ENCODE measurements at places on chromosomes 13 and 19. TPM values are rescaled to one million over a fixed set of nuclear protein-coding genes. Genes with fewer than 3 reads are reported as not detected.

DNA sequence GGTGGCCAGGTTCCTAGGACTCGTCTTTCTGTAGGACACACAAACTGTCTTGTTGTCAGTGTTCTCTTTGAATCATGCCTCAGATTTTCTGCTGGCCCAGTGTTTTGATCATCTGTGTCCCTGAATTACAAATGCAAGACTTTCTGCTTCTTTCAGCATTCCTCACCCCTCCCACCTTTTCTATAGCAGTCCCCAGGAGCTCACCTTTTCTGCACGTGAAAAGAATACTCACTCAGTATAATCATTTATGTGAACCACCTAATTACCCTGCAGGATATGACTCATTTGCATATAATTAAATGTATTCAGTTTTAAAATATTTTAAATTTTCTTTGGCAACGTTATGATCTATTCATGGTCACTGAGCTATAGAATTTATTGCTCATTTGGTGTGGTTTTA, 389.2 kb downstream of the ITGBL1 start:
- DNase-seq, result no peak

Gene GARIN5A
- not detected for total RNA-seq

- no peak for DNase-seq
Measured at GRCh38 chr13:97976610-97977521, 23.4 kb downstream of the IPO5 start.

DNA sequence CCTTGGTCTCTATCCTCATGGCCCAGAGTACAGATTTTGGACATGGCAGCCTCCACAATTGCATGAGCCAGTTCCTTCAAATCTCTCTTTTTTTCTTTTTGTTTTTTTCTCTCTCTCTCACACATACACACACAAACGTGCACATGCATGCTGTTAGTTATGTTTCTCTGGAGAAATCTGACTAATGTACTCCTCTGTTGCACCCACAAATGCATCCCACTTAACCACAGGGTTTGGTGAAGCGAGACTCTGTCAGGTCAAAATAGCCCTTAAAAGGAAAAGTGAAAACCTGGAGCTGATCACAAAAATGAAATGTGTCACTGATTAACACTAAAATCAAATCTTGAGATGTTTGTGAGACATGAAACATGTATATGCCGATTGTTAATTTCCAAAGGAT, 374.6 kb upstream of the ARGLU1 start:
- no peak for DNase-seq

Gene ACTMAP
- total RNA-seq, result 9.6 TPM

All from astrocyte (in vitro differentiated cells and primary cell).